ENCODE measurements at places on chromosomes 7 and 10. TPM values are rescaled to one million over a fixed set of nuclear protein-coding genes. Genes with fewer than 3 reads are reported as not detected.

Gene AP5Z1
- 58.1 TPM for total RNA-seq

Gene MALRD1
- not detected for total RNA-seq

Gene ZNF467
- 9.5 TPM for total RNA-seq

Gene HHEX
- total RNA-seq: 65.0 TPM

Gene ZNF117
- total RNA-seq: 32.7 TPM

Gene RBP3
- not detected for total RNA-seq

Gene TRIM73
- total RNA-seq: 0.98 TPM

Gene OR6V1
- total RNA-seq: not detected

Gene CELF2
- 30.6 TPM for total RNA-seq
